ENCODE measurements at places on chromosomes 13 and 19. TPM values are rescaled to one million over a fixed set of nuclear protein-coding genes. Genes with fewer than 3 reads are reported as not detected.

The LPAR2 gene
- 0.69 TPM for total RNA-seq

The CCDC70 gene
- not detected for total RNA-seq

The TICAM1 gene
- 8.3 TPM for total RNA-seq

The GNG7 gene
- 18.8 TPM for total RNA-seq

The ZNF763 gene
- 3.3 TPM for total RNA-seq

The GIPC3 gene
- total RNA-seq = 17.5 TPM

The ZNF320 gene
- 4.2 TPM for total RNA-seq

The LILRA1 gene
- 0.42 TPM for total RNA-seq

GRCh38 chr19:17938092-17938845 is 5.5 kb downstream of the CCDC124 start:
- H3K36me3 ChIP-seq = peaks cover 81% of the 10 kb centered on the region
- DNase-seq = no peak
- no peak overlapping the region for H3K27ac ChIP-seq
- peaks cover 16% of the 10 kb centered on the region for H3K4me1 ChIP-seq
- H3K27me3 ChIP-seq = no peaks in the 10 kb centered on the region

- H3K4me1 ChIP-seq = no peaks in the 10 kb centered on the region
- H3K27me3 ChIP-seq = no peaks in the 10 kb centered on the region
- no peak overlapping the region for H3K27ac ChIP-seq
Observed at GRCh38 chr13:99377641-99378040, 70.4 kb upstream of the GPR183 start.

GRCh38 chr19:5645409-5645808 is 22.5 kb downstream of the SAFB start:
- H3K4me3 ChIP-seq = no peak overlapping the region
- DNase-seq = no peak
- H3K36me3 ChIP-seq = peaks cover 41% of the 10 kb centered on the region

DNA sequence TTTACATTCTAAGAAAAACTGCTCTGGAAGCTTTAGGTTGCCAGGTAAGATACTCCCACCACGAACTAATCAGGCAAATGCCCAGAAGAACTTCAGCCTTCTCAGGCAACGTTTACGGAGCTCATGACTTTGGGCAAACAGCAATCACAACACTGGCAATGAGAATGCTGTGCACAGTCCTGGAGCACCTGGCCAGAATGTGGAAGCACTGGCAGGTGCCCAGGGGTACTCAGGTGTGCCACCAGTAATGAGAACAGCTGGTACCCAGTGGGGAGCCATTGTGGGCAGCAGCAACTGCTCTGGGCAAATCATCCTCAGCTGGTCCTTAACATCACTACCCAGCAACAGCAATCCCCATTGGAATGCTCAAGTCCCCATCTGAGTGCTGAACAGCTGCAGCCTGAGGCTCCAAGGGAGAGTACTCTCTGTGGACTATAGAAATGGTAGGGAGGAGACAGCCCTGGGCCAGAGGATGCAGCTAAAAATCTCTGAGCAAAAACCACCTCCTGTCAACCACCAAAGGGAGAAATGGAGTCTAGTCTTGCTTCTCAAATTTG is 210.0 kb downstream of the FOXO1 start:
- no peaks in the 10 kb centered on the region for H3K36me3 ChIP-seq
- no peaks in the 10 kb centered on the region for H3K27me3 ChIP-seq
- H3K4me3 ChIP-seq = no peak overlapping the region
- H3K27ac ChIP-seq = no peak overlapping the region
- no peaks in the 10 kb centered on the region for H3K4me1 ChIP-seq
- DNase-seq = no peak

- peaks cover 87% of the 10 kb centered on the region for H3K36me3 ChIP-seq
- no peaks in the 10 kb centered on the region for H3K4me1 ChIP-seq
- H3K27me3 ChIP-seq = no peaks in the 10 kb centered on the region
- no peak overlapping the region for H3K27ac ChIP-seq
- no peak overlapping the region for H3K4me3 ChIP-seq
Observed at GRCh38 chr19:43554317-43554895, 20.9 kb downstream of the XRCC1 start.

DNA sequence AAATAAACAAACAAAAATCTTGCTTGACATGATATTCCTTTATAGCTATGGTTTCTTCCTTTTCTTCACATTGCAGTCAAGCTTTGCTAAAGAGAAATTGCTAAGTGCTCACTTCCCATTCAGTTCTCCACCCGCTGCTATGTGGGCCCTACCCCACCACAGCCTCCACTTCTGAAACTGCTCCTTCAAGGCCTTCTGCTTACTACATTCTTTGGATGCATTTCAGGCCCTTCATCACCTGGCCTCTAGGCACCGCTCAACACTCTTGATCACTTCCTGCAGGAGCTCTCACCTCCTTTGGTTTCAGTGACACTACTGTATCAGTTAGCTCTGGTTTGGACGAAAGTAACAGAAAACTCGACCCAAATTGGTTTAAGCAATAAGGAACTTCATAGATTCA is 72.4 kb downstream of the KLF5 start:
- no peak overlapping the region for H3K27ac ChIP-seq
- H3K36me3 ChIP-seq = no peaks in the 10 kb centered on the region
- no peaks in the 10 kb centered on the region for H3K4me1 ChIP-seq

DNA sequence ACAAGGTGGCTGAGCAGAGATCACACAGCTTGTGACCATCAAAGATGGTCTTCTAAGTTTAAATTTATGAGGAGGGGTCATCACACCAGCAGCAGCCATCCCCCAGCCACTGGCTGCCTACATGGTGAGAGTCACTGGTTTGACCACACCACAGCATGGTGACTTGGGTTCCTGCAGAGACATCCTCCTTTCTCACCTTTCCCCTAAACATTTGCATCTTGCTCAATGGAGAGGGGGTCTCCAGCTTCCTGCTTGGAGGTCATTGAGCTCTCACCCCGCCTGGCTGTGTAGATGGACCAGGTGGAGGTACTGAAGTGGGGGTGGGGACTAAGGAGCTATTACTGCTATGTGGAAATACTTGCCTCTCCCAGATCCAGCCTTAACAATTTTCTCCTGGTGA is 247.6 kb upstream of the ARGLU1 start:
- no peaks in the 10 kb centered on the region for H3K27me3 ChIP-seq
- DNase-seq = no peak
- no peak overlapping the region for H3K4me3 ChIP-seq
- H3K27ac ChIP-seq = no peak overlapping the region
- H3K36me3 ChIP-seq = no peaks in the 10 kb centered on the region

GRCh38 chr19:19417628-19418245 is 12.3 kb downstream of the GATAD2A start:
- H3K4me3 ChIP-seq = no peak overlapping the region
- no peak for DNase-seq
- no peaks in the 10 kb centered on the region for H3K27me3 ChIP-seq
- peaks cover 60% of the 10 kb centered on the region for H3K4me1 ChIP-seq

DNA sequence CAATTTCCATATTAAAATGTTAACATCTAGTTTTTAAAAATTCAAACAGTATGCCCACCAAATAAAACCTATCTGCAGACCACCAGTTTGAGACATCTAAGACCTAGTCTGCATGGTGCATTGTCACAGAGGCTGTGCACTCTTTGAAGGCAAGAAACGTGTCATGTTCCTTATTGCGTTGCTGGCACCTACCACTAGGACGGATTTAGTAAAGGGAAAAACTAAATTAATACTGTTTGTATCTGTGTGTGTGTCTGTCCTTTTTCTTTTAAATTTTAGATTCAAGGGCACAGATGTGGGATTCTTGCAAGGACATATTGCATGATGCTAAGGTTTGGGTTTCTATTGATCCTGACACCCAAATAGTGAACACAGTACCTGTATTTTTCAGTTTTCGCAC is 481.4 kb downstream of the UQCRFS1 start:
- H3K27ac ChIP-seq = no peak overlapping the region
- H3K27me3 ChIP-seq = peaks cover 8% of the 10 kb centered on the region
- no peak overlapping the region for H3K4me3 ChIP-seq
- no peaks in the 10 kb centered on the region for H3K4me1 ChIP-seq
- no peak for DNase-seq
- H3K36me3 ChIP-seq = no peaks in the 10 kb centered on the region

DNA sequence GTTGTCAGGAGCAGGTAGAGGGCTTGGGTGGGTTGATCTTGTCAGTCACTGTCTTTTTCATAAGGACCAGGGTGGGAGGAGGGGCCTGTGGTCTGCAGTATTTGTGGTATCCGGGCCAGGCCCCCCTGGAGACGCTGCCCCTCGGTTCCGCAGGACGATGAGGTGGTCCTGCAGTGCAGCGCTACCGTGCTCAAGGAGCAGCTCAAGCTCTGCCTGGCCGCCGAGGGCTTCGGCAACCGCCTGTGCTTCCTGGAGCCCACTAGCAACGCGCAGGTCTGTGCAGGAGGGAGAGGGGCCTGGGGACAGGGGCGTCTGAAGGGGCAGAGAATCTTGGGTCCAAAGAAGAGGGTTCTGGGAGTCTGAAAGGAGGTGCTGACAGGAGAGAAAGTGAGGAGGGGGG is 7.1 kb downstream of the RYR1 start:
- H3K27me3 ChIP-seq = no peaks in the 10 kb centered on the region
- DNase-seq = no peak
- H3K36me3 ChIP-seq = no peaks in the 10 kb centered on the region
- H3K27ac ChIP-seq = no peak overlapping the region
- no peaks in the 10 kb centered on the region for H3K4me1 ChIP-seq
- no peak overlapping the region for H3K4me3 ChIP-seq

GRCh38 chr13:91845612-91846011 is 447.2 kb downstream of the GPC5 start:
- H3K4me1 ChIP-seq = no peaks in the 10 kb centered on the region
- no peaks in the 10 kb centered on the region for H3K36me3 ChIP-seq
- H3K4me3 ChIP-seq = no peak overlapping the region

DNA sequence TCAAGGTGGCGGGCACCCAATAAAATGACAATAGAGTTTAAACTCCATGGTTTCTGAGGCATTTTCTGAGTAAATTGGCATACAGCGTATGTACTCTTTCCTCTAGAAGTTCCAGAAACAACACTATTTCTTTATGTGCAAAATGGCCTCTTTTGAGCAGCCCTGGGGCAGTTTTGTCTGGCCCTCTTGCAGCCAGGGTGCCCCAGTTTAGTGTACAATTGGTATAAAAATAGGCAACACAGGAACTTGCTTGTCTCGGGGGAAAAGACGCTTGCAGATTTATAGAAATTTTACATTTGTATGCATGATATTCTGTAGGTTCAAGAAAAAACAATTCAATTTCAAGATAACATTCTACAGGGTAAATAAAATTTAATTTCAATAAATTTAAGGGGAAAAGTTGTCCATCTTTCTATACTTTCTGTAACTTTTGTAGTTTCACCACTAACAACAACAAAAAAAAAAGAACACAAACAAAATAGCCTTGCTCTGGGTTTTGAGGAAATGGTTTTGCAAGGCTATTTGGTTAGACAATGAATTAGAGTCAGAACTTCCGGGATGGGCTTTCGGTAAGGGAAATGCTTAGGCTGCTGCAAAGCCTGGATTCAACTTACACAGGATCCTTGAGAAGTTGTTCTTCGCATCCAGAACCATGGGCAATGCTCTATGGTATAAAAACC is 45.3 kb downstream of the LRCH1 start:
- no peaks in the 10 kb centered on the region for H3K36me3 ChIP-seq
- peaks cover 97% of the 10 kb centered on the region for H3K4me1 ChIP-seq
- peak overlapping the region; percentile 67 for H3K27ac ChIP-seq
- no peaks in the 10 kb centered on the region for H3K27me3 ChIP-seq

DNA sequence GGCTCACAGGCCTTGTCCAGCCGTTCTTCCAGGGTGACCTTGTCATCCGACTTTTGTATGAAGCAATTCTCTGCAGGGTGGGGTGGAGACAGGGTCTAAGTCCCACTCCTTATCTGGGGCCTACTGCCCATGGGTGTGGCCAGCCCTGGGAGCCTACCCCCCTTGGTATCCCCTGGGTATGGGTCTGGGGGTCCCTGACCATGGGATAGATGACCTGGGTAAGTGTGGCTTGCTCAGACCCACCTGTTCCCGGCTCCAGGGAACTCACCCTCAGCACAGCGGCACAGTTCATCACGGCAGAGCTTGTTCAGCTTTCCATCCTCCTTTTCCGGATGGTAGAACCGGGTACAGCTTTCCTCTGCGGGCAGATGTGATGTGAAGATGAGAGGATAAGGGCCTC is 9.2 kb upstream of the TNFSF14 start:
- no peak overlapping the region for H3K4me3 ChIP-seq
- H3K36me3 ChIP-seq = no peaks in the 10 kb centered on the region
- no peaks in the 10 kb centered on the region for H3K27me3 ChIP-seq
- no peaks in the 10 kb centered on the region for H3K4me1 ChIP-seq

DNA sequence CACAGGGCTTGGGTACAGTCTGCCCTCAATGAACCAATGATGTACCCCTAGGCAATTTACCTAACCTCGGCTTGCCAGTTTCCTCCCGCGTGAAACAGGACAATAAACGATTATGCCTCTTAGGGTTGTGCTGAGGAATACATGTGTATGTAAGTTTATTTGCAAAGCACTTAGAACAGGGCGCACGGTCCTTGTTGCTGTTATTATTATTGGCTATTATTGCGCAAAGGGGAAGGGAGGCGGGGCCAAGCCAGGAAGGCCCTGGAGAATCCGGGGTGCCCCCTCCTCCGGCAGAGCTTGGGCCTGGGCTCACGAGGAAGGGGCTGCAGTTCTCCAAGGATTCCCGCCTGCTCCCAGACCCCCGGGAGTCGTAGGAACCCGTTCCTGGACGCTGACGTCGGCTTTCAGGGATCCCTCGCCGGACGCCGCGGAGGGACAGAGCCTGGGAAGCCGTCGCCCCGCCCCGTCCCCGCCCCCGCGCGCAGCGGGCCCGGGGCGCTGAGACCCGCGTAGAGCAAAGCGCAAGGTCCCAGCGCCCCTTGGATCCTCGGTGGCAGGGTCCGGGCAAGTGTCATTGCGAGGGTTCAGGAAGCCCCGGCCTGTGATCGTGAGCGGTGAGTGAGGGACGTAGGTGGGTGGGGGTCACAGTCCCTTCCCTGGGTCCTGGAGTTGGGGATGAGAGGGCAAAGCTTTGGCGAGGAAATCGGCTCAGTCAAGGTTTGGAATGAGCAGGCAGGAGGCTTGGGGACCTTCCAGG is at the start of gene TMEM91:
TSS of gene TMEM91 (plus strand) at position 293 of the 757 bp plus-strand sequence. CDS start 1,777 bp downstream, outside the sequence.
- H3K27me3 ChIP-seq = no peaks in the 10 kb centered on the region
- peak within 1 kb of the TSS; percentile 69 for H3K4me3 ChIP-seq
- no peaks in the 10 kb centered on the region for H3K36me3 ChIP-seq
- H3K27ac ChIP-seq = peak within 1 kb of the TSS; percentile 83
- H3K4me1 ChIP-seq = peaks cover 44% of the 10 kb centered on the region

- peaks cover 12% of the 10 kb centered on the region for H3K4me1 ChIP-seq
- peaks cover 15% of the 10 kb centered on the region for H3K36me3 ChIP-seq
- no peak for DNase-seq
- no peaks in the 10 kb centered on the region for H3K27me3 ChIP-seq
- peak overlapping the region; percentile 13 for H3K4me3 ChIP-seq
- H3K27ac ChIP-seq = peak overlapping the region; percentile 26
Observed at GRCh38 chr19:10936661-10937084, 8.1 kb downstream of the TIMM29 start.

GRCh38 chr13:33545492-33545891 is 259.9 kb upstream of the STARD13 start:
- H3K27ac ChIP-seq = peak overlapping the region; percentile 92
- peaks cover 24% of the 10 kb centered on the region for H3K4me1 ChIP-seq
- no peak for DNase-seq
- H3K4me3 ChIP-seq = no peak overlapping the region
- H3K36me3 ChIP-seq = no peaks in the 10 kb centered on the region

DNA sequence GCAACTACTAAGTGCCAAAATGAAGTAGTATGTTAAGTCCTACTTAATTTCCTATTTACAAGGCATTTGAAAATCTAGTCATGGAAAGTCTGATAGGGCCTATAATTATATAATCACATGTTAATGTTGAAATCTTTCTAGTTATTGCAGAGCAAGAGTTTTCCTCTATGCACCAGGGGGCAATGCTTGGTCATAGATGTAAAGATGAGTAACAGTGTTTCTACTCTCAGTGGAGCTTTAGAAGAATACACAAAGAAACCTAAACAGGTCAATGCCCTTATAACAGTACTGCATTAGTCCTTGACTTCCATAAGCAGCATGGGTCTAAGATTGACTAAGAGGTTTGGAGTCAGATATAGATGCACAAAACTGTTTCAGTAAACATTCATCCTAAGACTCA is 218.7 kb downstream of the KCTD12 start:
- no peak overlapping the region for H3K4me3 ChIP-seq
- H3K27ac ChIP-seq = no peak overlapping the region
- peaks cover 12% of the 10 kb centered on the region for H3K4me1 ChIP-seq

All from esophagus muscularis mucosa (tissue), 4 donors.